Occipital lobe (tissue), 3 donors: ENCODE measurements at places on chromosomes 5 and 9.

DNA sequence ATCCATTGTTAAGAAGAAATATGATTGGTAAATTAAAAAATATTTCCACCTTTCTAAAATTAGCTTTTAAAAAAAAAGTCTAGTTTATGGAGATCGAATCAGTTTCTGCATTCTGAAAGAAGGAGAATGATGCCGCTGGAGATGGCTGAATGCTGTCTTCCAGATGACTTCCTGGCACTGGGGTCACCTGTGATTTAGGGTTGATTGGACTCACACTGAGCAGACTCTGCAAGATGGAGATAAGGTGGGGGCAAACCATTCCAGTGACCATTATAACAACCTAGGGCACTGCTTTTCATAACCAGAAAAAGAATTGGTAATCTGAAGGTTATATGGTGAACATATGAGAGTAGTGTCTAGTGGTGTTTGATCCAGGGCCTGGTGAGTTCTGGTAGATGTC, 40.8 kb downstream of the RHOBTB3 start:
- DNase-seq = no peak

GRCh38 chr9:111949919-111950318, 53.3 kb downstream of the UGCG start:
- DNase-seq = no peak

DNA sequence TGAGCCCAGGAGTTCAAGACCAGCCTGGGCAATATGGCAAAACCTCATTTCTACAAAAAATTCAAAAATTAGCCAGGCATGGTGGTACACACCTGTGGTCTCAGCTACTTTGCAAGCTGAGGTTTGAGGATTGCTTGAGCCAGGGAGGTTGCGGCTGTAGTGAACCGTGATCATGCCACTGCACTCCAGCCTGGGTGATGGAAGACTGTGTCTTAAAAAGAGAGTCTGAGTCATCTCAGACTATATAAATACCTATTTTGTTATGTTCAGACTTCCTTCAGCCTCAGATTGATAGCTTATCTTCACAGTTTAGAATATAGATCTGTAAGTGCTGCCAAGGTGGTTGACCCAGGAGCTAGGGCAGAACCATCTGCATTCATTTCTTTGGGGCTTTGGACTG, 1.6 kb upstream of the PAIP2 start:
- no peak for DNase-seq

DNA sequence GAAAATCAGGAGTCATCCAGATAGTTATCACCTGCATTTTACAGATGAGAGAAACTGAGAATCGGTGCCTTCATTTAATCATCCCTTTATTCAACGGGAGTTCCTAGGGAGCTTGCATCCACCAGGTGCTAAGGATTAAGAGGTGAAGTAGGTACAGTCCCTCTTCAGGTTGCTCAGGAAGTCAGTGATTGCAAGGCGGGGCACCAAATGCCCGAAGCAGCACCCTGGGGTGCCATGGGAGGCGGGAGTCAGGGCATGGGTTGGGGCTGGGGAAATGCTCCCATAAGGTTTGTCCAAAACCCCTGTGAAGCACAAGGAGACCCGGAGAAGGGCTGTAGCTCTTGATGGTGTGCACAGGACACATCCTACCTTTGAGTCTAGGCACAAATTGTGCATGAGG, 98.8 kb upstream of the KLF4 start:
- no peak for DNase-seq

GRCh38 chr5:161007879-161008278, 155.9 kb upstream of the ATP10B start:
- DNase-seq = no peak

- no peak for DNase-seq
Measured at GRCh38 chr9:112200711-112201110, 25.6 kb upstream of the SUSD1 start.

GRCh38 chr9:85055506-85056202, 386.1 kb downstream of the NTRK2 start:
- DNase-seq = no peak

- DNase-seq = no peak
Measured at GRCh38 chr5:402615-403359, 40.2 kb upstream of the EXOC3 start.

GRCh38 chr9:137067860-137068538, 2.4 kb downstream of the SAPCD2 start:
- DNase-seq = peak; percentile 47

DNA sequence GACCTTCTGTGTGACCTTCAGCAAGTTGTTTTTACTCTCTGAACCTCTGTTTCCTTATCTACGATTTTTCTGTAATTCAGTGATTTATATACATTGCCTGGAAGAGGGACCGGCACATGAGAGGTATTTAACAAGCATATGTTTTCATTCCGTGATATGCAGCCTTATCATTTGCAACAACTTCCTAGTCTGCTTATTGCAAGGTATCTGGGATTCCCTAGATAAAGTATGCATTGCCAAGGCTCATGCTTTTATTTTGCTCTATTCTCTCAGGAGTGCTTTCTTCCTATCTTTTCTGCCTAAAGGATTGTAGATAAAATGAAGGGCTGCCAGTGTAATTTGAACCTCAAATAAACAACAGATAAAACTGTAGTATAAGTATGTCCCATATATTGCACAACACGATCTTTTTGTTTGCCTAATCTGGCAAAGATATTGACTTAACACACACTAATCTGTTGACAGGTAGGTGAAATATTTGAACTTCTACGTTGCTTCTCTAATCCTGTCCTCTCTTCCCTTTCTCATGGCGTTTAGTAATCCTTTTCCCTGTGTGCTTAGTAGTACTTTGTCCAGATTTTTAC, 377.2 kb upstream of the TNC start:
- DNase-seq = no peak

GRCh38 chr9:136903041-136903554, 16.8 kb downstream of the TRAF2 start:
- no peak for DNase-seq

- DNase-seq = no peak
Measured at GRCh38 chr9:115369322-115369957, 251.5 kb upstream of the TNC start.

GRCh38 chr9:130444565-130445221, at the start of gene ASS1:
Gene ASS1 (plus strand): TSS chr9:130444961. CDS start chr9:130452229, 7,268 bp downstream.
- no peak for DNase-seq

GRCh38 chr5:133969654-133970324, 1.4 kb upstream of the C5orf15 start:
- DNase-seq = no peak

DNA sequence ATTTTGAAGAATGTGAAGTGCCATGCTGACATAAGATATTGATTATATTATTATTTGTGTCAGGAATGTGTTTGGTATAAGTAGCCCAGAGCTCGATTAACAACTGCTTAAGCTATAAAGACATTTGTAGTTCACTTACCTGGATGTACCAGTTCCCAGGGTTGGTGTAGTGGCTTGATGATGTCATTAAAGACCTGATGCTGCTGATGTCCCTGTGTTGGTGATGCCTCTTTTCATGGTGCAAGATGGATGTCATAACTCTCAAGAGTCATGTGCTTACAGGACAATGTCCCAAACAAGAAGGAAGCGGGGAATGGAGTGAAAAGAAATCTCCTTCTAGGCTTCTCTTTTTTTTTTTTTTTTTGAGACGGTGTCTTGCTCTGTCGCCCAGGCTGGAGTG, 11.5 kb upstream of the GDNF start:
- no peak for DNase-seq

DNA sequence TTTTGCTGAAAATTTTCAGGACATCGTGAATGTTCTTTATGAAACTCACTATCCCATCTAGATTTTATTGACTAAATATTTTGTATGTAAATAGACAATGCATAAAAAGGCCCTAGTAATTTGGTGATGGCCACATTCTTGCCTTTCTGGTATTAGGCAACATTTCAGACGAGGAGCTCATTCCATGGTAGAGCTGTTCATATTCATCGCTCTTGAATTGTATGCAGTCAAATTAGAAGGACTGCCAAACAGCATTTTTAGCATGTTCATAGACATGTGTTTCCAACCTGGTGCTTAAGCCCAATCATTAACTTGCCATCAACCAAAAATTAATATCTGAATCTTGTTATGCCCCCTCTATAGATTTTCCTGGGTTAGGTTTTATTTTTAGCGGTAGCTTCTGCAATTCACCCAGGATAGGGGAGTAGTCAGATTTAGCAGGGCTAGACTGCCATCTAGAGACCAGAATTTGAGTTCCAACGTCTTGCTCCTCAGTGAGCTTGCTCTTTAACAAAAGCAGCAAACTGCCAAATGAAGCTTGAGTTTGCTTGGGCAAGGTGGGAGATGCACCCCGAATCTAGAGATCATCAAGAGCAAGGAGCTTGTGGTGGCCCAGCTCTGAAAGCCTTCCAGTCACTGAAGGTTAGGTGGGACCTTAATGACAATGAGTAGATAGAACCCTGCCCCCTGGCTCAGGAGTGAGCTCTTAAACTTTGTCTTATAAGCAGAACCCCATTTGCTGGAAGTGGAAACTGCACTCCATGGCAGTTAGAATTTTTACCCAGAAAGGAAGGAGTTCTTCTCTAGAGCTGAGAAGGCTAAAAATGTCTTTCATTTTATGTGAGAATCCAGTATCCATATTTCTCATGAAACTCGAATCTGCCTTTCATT, 456.2 kb downstream of the RASEF start:
- DNase-seq = peak; percentile 14

DNA sequence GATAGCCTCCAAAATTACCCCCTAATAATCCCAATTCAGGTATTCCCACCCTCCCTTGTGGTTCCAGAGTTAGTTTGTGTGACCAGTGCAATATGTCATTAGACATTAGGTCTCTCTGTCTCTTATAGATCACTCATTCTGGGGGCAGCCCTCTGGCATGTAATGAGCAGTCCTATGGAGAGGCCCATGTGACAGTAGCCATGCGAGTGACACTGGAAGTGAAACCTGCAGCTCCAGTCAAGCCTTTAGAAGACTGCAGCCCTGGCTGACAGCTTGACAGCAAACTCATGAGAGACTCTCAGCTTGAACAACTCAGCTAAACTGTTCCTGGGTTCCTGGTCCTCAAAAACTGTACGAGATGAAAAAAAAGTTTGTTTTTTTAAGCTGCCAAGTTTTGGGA, 54.0 kb upstream of the HSPB3 start:
- DNase-seq = no peak

GRCh38 chr5:10913841-10914240, 152.8 kb upstream of the DAP start:
- peak; percentile 7 for DNase-seq
